ENCODE measurements at places on chromosomes 6 and 20.

DNA sequence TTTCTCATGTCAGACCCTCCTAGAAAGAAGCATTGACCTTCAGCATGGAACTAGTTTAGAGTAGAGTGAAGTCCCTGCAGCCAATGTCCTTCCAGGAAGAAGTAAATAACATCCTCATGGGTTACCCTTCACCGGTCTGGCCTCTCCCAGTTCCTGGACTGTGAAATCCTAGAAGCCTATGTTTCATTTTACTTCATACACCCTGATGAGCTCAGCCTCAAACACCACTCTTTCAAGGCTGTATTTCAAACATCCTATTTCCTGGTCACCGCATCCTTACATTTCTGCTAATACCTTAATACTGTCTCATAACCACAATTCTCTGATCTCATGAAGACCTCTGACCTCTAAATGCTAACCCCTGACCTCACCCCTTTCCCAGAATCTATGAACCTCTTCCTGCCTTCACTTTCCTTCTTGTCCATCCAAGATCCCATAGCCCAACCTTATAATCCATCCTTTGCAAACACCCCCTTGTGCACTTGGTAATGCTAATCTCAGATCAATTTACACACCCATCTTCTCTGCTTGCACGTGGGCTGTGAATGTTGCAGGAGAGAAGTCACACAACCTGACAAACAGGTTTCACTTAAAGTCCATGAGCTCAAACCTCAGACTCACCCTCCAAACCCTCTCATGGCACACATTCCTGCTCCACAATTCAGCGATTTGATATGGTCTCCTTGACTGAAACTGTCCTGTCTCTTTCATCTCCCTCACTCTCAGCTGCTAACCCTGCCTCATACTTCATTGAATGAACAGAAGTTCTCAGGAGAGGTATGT lies 30.2 kb downstream of the SLC2A10 start:
- DNase-seq, result no peak

DNA sequence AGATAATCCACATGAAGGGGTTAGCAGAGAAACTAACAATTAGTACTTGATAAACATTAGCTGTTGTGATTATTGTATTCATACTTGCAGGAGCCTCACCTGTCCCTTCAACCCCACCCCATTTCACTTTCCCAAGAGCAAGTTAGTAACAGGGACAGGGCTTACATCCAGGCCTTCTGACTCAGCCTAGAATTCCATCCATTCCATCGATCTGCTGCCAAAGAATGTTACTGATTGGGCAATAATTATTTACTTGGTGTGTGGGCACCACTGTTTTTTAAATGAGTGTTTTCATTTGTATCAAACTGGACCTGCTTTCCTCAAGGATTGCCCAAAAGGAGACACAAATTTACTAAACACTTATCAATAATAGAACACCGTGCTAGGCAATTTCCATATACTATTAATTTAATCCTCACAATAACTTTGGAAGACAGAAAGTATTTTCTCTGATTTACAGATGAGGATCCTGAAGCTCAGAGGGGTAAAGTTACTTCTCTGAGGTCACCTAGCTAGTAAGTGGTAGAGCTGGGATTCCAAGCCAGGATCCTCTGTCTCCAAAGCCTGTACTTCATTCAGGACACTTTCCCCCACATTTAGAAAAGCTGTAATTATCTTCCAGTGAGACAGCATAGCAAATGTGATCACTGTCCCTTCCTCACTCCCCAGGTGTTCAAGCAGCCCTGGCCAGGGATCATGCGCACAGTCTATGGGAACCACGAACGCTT lies 32.8 kb downstream of the GSS start:
- DNase-seq, result no peak

DNA sequence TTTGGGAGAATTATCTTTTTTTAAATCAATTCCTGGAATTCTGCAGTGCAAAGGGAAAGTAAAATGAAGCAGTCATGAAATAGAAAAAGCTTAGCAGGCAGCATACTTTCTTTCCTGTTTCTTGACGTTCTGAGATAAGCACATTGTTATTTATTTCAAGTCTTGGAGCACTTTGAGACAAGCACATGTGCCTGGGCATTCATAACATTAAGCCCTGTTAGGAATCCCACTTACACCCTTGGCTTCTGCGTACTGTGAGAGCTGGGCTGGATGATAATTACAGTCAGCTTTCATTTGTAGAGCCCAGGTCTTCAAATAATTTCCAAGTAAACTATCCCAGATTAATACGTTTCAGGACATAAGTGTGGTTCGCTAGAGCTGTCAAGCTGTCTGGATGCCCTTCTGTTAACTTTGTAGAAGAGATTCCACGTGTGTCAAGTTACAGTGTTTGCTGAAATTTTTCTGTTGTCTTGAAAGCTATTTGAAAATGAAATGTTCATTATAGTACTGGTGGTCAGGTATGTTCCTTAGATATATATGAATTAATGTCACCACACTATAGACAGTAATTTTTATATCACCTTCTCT lies 8.9 kb downstream of the FARS2 start:
- no peak for DNase-seq

DNA sequence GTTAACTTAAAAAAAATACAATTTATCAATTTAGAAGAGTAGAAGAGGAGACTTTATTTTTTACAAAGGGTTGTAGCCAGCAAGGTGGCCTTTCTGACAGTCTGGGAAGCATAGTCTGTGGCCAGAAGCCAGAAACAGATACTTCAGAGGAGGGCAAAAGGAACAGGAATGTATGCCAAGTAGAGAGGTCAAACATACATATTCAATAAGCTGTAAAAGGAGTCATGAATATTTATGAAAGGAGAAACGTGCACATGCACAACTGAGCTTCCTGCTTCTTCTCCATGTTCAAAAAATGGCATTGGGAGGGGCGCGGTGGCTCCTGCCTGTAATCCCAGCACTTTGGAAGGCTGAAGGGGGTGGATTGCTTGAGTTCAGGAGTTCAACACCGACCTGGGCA lies 43.9 kb upstream of the FAM184A start:
- no peak for DNase-seq

DNA sequence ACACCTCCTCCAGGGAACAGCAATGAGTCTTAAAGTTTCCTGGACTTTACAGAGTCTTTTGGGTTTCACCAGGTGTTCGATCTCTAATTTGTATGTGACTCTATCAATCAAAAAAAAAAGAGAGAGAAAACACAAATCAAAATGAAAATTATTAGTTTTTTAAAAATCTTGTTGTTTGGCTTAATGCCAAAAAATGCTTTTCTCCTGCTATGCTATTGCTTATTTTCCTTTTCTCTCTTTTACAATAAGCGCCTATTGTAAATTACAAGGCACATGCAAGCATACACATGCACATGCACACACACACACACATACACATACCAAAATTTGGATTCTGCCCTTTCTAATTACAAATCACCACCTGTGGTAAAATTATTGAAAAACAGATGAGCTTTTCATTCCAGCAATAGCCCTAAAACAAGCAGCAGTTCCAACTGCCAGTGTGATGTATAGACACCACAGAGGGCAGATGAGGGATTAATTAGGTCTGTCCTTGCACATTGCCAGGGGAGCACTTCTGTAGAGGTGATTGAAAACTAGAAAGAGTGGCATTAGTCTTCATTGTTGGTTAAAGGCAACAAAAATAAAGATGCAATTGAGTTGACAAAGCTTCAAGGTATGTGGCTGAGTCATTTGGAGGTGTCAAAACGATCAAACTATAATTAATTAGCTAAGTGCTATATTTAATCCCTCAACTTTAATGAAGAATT lies 631.7 kb downstream of the TFAP2B start:
- no peak for DNase-seq

DNA sequence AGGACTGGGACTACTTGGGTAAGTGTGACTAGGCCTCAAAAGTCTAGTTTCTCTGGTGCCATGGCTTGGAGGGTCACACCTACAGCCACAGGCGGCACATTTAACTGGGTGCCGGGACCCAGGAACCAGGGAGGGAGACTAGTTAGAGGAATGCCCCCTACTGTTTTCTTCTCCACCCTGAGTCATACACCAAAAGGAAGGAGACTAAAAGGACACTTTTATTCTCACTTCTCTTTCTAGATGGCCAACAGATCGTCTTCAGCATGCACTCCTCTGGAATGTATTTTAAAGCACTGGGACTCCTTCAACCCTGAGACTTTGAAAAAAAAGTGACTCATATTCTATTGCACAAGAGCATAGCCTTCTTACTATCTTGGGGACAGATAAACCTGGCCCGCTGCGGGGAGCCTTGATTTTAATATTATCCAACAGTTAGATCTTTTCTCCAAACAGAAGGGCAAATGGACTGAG lies 33.4 kb downstream of the PLN start:
- DNase-seq, result no peak

GRCh38 chr6:4790158-4790899 lies 14.1 kb downstream of the CDYL start:
- no peak for DNase-seq

DNA sequence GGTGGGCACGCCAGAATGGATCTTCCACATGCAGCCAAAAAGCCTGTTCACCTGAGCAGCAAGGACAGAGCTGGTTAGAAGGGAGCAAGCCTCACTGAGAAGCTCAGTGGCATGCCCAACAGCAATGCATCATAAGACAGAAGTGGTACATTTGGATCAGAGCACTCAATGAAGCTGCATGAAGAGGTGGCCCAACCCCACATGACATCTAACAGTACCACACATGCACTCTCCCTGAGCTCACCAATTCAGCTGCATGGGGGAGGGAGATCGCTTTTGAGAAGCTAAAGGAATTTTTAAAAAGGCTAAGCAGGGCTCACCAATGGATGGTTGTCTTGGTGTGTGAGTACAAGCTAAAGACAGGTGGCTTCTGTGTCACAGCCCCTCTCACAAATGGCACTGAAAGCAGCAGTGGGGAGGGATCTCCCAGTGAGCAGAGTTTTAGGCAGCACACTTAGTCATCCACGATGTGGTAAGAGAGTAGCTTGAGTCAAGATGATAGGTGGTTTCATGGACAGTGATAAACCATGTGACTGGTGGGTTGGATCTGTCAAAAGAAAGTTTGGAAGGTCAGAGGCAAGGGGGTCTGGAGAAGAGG lies 166.6 kb upstream of the TAB2 start:
- no peak for DNase-seq

DNA sequence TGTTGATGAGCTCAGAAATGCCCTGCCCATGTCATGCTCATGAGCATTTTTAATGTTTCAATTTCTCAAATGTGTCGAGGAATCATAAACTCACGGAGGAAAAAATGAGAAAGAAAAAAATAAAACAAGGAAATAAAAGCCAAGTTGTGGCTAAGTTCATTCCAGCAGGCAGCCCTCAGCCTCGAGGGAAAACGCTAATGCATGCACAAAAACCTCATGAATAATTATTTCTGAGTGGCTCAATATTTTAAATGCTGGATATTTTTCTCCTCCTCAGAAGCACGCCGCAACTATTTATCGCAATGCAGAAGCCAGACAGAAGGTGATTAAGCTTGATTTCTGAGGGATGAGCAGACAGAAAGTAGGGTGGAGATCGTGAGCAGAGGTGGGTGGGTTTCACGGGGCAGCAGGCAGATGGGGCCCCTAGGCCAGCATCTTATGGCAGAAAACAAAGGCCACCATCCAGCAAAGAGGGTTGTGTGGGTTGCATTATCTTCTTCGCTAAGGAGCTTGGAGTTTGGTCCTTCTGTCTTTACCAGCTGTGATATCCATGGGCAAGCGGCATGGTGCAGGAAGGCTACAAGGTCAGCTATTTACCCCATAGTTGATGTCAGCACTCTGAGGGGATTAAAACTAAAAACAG lies 151.5 kb upstream of the LRFN2 start:
- DNase-seq, result no peak

DNA sequence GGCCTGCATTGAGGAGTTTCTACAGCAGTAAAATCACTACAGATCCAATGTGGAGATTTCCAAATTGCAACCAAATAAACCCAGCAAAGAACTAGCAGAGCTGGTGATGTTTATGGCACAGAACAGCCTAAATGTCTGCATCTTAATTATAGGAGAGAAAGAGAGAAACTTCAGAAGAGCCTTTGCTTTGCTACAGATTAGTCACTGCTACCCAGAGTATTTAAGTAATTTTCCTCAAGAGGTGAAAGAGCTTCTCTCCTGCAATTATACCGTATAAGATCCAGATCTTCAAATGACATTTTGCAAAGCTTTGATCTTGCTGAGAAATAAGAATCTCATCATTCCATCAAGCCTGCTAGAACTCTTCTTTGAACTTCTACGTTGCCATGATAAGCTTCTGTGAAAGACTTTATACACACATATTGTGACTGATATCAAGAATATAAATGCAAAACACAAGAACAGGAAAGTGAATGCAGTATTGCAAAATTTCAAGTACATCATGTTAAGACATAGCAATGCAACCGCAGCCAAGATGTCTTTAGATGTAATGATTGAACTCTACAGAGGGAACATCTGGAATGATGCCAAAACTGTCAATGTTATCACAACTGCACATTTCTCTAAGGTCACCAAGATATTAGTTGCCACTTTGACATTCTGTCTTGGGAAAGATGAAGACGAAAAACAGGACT lies 48.0 kb downstream of the MKKS start:
- no peak for DNase-seq

DNA sequence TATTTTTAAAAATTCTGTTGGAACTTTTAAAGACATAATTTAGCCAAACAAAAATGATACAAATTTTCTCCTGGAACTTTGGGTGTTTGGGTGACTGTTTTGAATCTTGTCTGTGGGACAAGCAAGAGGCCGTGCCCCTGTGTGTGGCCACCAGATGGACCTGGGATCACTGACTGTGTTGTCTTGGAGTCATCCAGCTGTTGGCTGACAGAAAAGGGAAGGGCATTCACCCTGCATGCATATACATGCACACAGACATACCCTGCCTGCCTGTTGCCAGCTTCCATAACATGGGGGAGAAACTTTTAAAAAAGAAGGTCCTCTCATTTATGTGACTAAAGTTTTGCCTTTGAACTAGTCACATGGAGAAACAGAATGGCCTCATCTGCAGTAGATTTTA lies 72.7 kb downstream of the BLOC1S5 start:
- DNase-seq, result no peak

GRCh38 chr6:68976260-68976659 lies 341.2 kb downstream of the ADGRB3 start:
- no peak for DNase-seq

DNA sequence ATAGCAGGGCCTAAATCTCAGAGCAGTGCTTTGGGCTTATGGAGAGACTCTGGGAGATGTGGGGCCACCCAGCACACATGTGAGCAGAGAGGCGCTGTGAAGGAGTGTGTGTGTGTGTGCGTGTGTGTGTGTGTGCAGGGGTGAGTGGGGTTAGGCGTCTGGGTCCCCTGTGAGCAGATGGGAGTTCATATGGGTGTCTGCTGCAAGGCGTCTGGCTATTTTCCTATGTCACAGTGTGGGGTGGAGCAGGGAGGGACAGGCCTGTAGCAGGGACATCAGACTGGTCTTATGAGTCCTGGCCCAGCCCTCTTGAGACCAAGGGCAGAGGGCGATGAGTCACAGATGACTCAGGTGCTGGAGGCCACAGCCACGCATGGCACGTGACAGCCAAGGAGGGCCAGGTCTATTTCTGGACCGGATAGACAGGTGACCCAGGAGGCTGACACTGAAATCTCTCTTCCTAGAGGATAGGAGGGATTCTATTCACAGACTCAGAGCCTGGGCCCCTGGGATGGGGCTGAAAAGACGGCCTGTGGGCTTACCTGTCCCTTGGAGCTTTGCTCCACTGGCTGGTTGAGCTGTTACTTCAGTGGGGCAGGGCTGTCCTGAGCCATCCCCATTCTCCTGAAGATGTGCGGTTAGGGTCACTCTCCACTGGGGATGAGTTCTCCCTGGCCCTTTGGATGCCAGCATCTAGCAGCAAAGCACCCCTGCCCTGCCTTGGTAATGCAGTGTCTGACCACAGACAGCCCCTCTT lies 28.9 kb downstream of the VEGFA start:
- no peak for DNase-seq

- no peak for DNase-seq
These were observed 9.2 kb upstream of the GUCA1A start for GRCh38 chr6:42163981-42164380.

GRCh38 chr20:23446505-23446904 lies 6.2 kb downstream of the CST11 start:
- DNase-seq, result peak; percentile 13
